SHP77 treated with DMSO at 0.1 percent for 48 hours (cell line): ENCODE measurements at places on chromosomes 12 and 14.

- no peak for DNase-seq
Observed at GRCh38 chr14:88004506-88005036, 364 bp upstream of the GPR65 start.

- no peak for DNase-seq
Observed at GRCh38 chr12:77488041-77488620, 342.6 kb upstream of the NAV3 start.

- DNase-seq = no peak
Observed at GRCh38 chr12:28866715-28867503, 282.2 kb upstream of the FAR2 start.

DNA sequence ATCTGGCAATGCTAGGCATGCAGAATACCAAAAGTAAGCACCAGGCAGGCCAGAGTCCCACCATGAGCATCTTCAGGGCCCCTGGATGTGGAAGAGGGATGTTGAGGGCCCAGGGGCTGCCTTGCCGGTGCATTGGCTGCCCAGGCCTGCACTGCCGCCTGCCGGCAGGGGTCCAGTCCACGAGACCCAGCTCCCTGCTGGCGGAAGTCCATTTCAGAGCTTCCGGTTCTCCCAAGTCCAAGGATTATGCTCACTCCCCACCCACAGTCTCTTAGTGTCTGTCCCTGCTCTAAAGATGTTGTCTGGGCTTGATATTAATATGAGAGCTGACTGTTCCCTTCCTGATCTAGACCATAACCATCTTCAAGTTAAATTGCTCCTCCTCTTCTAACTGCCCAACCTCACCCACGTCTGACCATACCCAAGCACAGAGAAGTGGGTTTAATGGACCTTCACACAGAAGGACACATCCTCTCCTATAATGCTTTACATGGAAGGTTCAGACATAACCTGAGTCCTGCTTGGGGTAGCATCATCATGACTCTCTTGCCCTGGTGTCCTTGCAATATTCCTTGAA is 117.4 kb downstream of the DAD1 start:
- no peak for DNase-seq

- DNase-seq = no peak
Observed at GRCh38 chr12:56928262-56928661, 5.9 kb downstream of the SDR9C7 start.

- no peak for DNase-seq
Observed at GRCh38 chr12:7637615-7638014, 28.1 kb downstream of the APOBEC1 start.

DNA sequence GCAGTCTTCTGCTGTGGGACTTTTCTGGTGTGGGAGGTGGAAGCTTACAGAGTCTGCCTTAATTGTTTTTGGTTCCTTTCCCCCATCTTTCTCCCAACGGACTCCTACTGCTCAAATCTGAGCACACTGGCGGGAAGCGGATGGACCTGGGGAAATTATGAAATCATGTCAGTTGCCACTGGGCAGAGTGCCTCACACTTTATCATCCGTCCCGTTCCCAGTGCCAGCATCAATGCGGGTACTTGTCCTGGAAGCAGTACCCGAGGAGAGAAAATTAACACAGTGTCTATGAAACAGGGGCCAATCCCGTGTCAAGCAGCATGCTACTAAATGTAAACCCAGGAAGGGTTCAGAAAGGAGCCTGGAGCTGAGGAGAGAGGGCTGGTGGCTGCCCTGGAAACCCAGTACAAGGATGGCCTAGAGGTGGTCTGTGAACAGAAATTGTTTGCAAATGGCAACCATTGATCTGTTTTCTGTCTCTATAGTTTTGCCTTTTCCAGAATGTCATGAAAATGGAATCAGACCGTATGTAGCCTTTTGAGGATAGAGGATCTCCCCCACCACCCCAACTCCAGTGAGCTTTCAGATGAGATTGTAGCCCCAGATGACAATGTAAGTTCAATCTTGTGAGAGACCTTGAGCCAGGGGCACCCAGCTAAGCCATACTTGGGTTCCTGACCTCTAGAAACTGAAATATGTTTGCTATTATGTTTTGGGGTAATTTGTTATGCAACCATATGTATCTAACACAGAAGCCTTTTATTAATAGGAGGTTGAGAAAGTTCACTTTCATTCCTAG is 908 bp upstream of the CDKL1 start:
- DNase-seq = peak; percentile 57
